Fibroblast of skin of scalp (primary cell): ENCODE measurements at places on chromosomes 16 and 17.
A peak's percentile ranks its signal among the peaks of the same experiment; 100 is the strongest.

DNA sequence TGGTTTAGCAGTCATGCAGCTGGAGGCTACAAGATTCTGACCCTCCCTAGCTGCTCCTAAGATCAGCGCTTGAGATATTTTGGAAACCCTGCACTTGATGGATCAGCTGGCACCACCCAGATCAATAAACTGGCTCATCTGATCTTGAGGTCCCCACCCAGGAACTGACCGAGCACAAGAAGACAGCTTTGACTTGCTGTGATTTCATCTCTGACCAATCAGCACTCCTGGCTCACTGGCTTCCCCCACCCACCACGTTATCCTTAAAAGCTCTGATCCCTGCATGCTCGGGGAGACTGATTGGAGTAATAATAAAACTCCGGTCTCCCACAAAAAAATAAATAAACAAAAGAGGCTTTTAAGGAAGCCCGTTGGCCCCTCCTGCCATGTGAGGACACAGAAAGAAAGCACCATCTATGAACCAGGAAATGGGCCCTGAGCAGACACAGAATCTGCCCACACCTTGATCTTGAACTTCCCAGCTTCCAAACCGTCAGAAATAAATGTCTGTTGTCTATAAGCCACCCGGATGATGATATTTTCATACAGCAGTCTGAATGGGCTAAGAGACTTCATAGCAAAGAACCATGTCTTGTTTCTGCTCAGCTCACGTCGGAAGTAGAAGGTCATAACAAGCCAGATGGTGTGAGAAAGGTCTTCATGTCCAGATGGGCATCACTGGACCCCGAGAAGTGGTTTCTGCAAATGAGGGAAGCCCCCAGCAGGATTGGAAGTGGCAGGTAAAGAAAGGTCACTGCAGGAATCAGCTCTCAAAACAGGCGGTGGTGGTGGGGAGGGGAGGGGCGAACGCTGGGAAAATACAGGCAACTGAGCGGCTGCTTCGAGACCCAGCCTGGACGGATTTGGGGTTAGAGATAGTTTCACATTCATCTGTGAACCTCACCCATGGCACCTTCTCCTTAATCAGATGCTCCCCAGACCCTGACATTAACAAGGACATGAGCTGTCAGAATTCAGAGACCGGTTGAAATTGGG, 19.8 kb upstream of the RPH3AL start:
- DNase-seq = no peak

GRCh38 chr16:73796241-73796640, 500.4 kb upstream of the PSMD7 start:
- DNase-seq = no peak

DNA sequence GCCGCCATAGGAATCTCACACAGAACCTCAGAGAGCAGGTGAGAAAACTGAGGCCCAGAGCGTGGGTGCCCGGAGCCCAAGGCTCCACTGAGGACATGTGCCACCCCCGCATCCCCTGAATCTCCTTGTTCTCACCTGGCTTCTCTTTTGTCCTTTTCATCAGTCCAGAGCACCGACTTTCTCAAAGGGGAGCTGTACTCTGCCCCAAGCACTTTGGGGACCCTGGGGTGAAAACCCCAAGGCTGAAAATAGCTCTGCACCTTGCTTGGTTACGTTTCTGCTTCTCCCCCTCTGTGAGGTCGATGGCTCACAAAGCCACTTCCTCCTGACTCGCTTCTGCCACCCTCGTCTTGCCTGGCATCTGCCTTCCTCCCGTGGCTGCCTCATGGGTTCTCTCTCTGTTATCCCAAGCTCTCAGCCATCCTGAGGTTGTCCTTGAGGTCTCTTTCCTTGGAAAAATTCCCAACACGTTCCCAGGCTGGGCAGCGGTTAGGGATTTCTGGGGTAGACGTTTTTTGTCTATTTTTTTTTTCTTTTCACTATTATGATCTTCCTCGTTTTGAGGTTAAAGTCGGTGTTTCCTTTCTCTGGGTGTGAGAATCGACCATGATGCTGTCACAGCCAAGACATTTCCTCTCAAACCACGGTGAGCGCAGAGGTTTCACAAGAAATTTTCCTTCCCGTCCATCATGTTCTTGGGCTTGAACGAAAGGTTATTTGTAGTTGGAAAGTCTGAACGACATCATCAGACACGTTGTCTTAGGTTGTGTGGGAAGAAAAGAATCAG, 37.2 kb downstream of the IRF8 start:
- no peak for DNase-seq

DNA sequence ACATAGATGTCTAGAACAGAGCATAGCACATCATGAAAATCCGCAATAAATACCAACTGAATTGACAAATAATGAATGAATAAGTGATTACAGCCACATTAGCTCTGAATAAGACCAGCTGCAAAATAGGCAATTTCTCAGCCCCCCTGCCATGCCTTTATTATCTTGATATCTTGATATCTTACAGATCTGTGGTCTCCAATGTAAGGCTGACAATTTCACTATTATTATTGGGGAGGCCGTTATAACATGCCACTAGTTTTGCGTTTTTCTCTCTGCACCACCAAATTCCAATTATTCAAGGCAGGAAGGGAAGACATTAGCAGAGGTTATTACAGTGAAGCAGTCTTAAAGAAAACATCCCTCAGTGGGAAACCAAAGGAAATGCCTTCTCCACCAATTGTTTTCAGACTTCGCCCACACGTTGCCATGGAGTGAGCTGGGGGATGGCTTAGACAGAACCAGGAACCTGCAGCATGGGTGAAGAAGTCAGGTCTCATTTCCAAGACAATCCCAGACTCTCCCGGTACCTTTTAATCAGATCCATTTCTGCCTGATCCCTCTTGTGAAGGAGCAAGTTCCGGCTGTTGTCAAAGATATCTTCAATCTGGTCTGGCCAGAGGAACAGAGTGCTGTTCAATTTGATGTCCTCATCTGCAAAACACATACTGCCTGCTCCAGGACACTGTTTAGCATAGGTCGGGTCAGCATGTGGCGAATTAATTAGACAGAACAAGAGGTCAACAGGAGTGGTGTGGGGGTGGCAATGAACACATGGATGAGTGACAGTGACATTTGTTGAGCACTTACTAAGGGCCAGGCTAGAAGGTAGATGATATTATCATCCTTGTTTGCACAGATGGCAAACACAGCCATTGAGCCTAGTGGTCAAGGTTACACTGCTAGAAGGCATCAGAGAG, 46.4 kb downstream of the DNAH3 start:
- DNase-seq = peak; percentile 71

DNA sequence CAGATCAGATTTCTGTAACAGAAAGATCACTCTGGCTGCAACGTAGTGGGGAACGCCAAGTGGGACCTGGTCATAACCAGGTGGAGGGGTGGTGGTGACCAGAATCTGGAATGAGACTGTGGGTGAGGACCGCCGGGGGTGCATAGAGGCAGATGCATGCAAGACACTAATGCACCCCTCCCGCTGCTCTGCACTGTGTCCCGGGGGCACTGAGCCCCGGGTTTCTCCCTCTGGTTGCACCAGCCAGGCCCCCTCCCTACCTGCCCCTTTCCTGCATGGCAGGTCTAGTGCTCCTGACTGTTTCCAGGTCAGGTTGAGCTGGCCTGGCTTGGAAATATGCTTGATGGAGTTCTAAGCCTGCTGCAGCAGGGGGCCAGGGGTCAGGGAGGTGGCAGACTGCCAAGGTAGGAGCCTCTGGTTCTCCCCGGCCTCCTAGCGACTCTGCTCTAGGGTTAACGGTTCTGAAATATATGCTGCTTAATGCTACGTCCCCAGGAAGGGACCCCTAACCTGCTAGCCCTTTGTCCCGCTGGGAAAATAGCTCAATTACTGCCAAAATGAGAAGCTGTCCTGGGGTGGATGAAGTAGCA, 94.3 kb downstream of the SDK2 start:
- no peak for DNase-seq

GRCh38 chr16:58001781-58002415, 691 bp downstream of the USB1 start:
- DNase-seq = no peak

GRCh38 chr16:84532291-84532724, 27.8 kb upstream of the MEAK7 start:
- peak; percentile 98 for DNase-seq

- DNase-seq = no peak
Observed at GRCh38 chr17:72530454-72530853, 409.6 kb downstream of the SOX9 start.

DNA sequence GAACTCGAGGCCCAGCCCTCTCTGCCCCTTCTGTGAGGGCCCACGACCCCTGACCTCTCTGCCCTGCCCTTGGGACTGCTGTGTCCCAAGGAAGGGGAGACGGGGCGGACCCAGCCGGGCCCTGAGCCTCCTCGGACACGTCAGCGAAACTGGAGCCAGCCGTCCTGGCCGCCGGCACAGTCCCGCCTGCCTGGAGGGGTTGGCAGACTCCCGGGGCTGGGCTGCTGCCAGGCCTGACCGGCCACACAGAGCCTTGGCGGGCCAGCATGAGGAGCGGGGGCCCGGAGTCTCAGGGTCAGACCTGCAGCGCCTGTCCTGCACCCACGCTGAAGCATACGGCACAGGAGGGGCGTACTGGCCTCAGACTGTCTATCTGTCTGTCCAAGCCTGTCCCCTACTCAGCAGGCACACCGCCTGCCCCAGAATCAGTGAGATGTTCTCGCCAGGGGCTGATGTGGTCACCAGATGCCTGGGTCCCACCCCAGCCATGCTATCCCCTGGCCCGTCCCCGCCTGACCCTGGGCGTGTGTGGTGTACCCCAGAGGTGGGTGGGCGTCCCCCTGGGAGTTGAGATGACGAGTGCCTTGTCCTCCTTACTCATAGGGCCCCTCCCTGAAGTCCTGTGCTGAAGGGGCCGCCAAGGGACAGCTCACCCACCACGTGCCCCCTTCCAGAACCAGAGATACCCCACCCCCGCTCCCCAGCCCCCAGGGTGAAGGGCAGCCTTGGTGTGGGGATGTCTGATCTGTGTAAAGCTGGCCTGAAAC, 4.7 kb downstream of the VASN start:
- peak; percentile 68 for DNase-seq

GRCh38 chr17:75640556-75641119, 7.4 kb downstream of the SMIM5 start:
- no peak for DNase-seq

DNA sequence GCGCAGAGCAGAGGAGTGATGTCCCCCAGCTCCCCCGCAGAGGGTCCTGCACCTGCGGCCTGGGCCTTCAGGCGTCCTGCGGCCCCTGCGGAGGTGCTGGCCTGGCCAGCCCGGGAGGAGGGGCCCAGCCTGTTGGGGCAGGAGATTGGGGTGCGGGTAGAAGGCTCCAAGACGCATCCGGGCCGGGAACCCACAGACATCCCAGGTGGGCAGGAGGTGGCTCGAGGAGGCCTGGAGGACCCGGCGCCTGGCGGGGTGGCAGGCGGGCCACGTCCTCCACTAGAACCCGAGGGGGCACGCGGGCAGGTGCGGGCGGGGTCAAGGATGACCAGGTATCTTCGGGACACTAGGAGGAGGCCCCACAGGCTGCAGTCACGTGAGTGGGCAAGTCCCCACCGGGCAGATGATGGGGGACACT, 647 bp upstream of the SECTM1 start:
- DNase-seq = no peak

DNA sequence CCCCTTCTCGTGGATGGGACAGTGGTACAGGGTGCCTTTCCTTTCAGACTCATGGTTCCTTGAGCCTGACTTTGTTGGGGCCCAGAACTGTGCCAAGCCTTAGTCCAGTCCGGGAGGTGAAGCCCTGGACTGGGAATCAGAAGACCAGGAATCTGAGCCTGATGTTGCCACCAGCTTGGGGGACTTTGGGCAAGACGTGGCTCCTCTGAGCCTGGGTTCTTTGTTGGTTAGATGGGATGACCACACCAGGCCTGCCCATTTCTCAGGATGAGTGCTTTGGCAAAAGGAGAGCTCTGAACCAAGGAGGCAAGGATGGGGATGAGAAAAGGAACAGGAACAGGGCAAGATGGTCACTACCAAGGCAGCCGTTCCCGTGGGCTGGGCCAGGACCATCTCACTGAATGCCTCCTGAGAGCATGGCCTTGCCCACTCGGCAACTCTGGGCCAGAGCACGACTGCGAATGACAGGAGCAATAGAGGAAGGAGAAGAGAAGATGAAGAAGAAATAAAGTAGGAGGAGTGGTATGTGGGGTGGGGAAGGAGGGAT, 32.5 kb downstream of the PITPNM3 start:
- no peak for DNase-seq

- peak; percentile 17 for DNase-seq
Observed at GRCh38 chr17:71338396-71338795, 782.4 kb upstream of the SOX9 start.

DNA sequence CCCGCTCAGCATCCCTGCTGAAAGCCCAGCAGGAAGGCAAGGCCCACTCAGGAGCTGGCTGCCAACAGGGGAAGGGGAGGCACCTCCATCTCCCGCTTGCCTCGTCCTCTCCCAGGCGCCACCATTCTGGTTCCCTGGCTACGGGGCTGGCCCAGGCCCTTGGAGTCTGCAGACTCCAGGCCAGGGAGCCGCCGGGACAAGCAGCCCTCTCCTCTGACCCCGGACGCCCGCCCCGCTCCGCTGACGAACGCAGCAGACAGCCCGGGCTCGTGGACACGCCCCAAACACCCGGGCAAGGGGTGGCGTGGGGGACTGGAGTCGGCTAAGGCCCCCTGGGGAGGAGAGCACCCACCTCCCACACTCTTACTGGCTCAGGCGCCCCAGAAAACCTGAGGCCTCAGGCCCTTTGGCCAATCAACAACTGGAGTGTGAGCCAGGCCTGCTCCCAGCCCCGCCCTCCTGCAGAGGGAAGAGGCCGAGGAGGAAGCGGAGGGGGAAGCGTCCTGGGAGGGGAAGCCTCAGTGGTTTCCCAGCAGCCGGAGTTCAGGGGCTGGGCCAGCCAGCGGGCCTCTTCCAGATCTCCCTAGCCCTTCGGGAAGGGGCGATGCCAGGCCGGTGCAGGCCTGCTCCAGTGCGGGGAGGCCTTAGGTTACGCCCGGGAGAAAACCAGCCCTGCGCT, 4.2 kb downstream of the MNT start:
- DNase-seq = peak; percentile 98

DNA sequence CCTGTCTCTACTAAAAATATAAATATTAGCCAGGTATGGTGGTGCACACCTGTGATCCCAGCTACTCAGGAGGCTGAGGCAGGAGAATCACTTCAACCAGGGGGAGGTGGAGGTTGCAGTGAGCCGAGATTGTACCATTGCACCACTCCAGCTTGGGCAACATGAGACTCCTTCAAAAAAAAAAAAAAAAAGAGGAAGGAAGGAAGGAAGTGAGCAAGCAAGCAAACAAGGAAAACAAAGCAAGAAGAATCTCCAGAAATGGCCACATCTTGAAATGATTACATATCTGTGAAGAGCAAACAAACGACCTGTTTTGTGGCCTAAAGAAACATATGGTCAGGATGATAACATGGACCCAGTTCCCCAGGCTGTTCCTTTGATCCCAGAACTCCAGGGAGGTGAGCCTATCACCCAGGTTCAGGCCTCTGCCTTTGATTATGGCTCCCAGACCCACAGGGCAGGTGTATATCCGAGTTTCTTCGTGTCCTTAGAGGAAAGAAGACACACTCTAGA, 8.9 kb downstream of the ACOX1 start:
- DNase-seq = no peak

DNA sequence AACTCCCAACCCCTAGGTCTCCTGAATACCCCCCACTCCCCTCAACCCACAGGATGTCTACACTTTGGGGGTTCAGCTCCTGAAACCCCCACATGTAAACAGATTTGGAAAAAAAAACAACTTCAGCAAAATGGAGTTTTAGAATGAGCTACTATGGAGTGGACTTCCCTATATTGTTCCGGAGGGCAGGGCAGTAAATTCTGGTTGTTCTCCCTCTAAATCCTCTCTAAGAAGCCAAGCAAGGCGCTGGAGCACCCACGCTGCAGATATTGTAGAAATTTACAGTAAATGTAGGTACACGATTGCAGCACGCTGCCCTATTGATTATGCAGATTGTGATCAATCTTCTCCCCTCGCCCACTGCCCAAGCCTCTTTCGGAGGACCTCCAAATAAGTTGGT, 8.5 kb upstream of the ZFHX3 start:
- DNase-seq = no peak

GRCh38 chr17:6257336-6257735, 177.6 kb downstream of the AIPL1 start:
- peak; percentile 33 for DNase-seq
